Prostate gland (tissue), 2 donors: ENCODE measurements at places on chromosomes 2 and 18. TPM values are rescaled to one million over a fixed set of nuclear protein-coding genes. Genes with fewer than 3 reads are reported as not detected.

RBFA gene
- total RNA-seq, result 31.6 TPM

DNA sequence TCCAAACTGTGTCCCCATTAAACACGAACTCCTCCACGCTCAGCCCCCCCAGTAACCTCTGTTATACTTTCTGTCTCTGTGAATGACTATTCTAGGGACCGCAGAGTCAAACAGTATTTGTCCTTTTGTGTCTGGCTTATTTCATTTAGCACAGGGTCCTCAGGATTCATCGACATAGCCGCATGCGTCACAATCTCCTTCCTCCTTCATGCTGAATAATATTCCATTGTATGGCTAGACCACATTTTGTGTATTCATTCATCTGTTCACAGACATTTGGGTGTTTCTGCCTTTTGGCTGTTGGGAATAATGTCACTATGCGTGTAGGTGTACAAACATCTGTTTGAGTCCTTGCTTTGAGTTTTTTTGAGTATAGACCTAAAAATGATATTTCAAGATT, 80.9 kb downstream of the SH3RF3 start:
- no peak overlapping the region for H3K4me3 ChIP-seq
- H3K4me1 ChIP-seq, result peaks cover 3% of the 10 kb centered on the region
- no peaks in the 10 kb centered on the region for H3K27me3 ChIP-seq

DNA sequence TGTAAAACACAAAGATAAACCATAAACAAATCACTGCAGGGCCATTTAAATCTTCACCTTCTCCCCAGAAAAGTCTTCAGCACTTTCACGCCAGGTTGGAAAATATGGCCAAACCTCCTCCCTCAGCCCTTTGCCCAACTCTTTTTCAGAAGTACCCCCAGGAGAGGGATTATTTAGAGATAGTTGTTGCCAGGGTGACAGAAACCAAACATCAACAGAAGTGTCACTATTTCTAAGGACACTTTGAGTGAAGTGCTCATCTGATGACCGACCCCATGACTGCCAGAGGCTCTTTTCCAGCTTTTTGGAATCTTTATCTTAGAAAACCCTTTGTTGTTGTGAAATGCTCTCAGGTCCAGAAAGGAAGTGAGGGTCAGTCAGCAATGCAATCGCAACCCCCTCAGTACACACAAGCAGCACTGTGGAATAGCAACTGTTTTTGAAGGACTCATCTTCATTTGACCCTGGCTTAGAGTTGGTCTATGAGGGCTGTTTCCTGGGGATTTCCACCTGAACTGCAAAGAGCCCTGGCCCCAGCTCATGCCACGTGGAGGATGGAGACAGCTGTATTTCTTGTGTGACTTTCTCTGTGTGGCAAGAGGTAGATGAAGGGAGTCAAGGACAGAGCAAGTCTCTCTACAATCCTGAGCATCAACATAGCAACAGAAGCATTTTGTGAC, 114.0 kb upstream of the STON1 start:
- no peaks in the 10 kb centered on the region for H3K36me3 ChIP-seq
- DNase-seq, result no peak
- no peak overlapping the region for H3K4me3 ChIP-seq
- H3K27me3 ChIP-seq, result no peaks in the 10 kb centered on the region
- peaks cover 8% of the 10 kb centered on the region for H3K4me1 ChIP-seq
- no peak overlapping the region for H3K27ac ChIP-seq

GRCh38 chr2:196113061-196113974, 44.7 kb upstream of the DNAH7 start:
- H3K4me3 ChIP-seq, result no peak overlapping the region
- no peaks in the 10 kb centered on the region for H3K27me3 ChIP-seq
- no peak for DNase-seq

DNA sequence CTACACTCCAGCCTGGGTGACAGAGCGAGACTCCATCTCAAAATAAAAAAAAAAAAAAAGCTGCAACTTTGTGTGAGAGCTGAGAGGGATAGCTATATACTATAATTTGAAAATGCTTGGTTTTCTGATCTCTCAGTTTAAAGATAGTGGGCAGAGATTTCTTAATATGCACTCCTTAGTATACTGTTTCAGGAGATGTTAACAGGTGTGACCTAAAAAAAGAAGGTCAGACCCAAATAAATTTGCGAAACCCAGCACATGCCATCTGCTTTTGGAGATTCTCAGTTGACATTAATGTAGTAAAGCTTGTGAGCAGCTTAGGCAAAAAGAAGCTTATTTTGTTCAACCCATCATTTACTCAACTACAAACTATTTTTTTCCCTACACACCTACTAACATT, 37.4 kb downstream of the ZC3H6 start:
- H3K36me3 ChIP-seq, result no peaks in the 10 kb centered on the region
- no peak overlapping the region for H3K4me3 ChIP-seq
- H3K4me1 ChIP-seq, result no peaks in the 10 kb centered on the region
- no peak for DNase-seq
- H3K27ac ChIP-seq, result no peak overlapping the region
- no peaks in the 10 kb centered on the region for H3K27me3 ChIP-seq

DNA sequence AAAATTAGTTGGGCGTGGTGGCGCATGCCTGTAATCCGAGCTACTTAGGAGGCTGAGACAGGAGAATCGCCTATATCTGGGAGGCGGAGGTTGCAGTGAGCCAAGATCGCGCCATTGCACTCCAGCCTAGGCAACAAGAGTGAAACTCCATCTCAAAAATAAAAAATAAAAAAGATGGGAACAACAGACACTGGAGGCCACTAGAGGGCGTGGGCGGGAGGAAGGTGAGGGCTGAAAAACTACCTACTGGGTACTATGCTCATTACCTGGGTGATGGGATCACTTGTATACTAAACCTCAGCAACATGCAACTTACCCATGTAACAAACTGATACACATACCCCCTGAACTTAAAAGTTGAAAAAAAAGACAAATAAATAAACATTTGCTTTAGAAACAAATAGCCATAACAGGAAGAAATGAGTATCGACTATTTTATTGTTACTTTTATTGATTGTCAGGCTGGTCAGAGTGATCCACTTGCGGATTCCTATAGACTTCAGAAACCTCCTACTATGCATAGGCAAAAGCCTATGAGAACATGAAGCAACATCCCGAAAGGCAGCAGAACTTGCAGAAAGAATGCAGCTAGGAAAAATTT, 61.0 kb downstream of the TMEM163 start:
- H3K4me3 ChIP-seq, result no peak overlapping the region
- no peak overlapping the region for H3K27ac ChIP-seq
- no peaks in the 10 kb centered on the region for H3K27me3 ChIP-seq

GRCh38 chr2:219495531-219496122, 3.1 kb upstream of the GMPPA start:
- no peaks in the 10 kb centered on the region for H3K36me3 ChIP-seq
- H3K4me1 ChIP-seq, result peaks cover 12% of the 10 kb centered on the region
- H3K27ac ChIP-seq, result no peak overlapping the region
- H3K27me3 ChIP-seq, result no peaks in the 10 kb centered on the region
- no peak overlapping the region for H3K4me3 ChIP-seq

DNA sequence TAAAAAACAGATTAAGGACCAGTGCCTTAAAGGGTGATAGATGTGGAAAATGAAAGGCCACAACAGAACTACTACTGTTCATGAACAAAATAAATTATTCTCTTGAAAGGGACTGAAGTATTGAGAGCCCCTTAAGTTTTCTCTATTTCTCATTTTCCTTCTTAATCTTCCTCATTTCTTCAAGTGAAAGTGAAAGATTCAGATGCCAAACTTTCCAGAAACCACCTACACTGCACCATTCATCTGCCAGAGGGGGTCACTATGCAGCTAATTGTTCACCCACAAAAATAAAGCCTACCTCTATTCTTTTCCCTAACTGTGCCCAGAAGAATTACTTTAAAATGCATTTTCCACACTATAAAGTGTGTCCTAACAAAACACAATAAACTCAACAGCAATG, 140.1 kb downstream of the NR4A2 start:
- H3K4me1 ChIP-seq, result no peaks in the 10 kb centered on the region
- H3K4me3 ChIP-seq, result no peak overlapping the region
- no peak for DNase-seq
- no peak overlapping the region for H3K27ac ChIP-seq

- H3K4me1 ChIP-seq, result no peaks in the 10 kb centered on the region
- no peaks in the 10 kb centered on the region for H3K36me3 ChIP-seq
- no peak overlapping the region for H3K4me3 ChIP-seq
- H3K27me3 ChIP-seq, result no peaks in the 10 kb centered on the region
- H3K27ac ChIP-seq, result no peak overlapping the region
These were observed 72.9 kb upstream of the PARD3B start for GRCh38 chr2:204472375-204472774.

DNA sequence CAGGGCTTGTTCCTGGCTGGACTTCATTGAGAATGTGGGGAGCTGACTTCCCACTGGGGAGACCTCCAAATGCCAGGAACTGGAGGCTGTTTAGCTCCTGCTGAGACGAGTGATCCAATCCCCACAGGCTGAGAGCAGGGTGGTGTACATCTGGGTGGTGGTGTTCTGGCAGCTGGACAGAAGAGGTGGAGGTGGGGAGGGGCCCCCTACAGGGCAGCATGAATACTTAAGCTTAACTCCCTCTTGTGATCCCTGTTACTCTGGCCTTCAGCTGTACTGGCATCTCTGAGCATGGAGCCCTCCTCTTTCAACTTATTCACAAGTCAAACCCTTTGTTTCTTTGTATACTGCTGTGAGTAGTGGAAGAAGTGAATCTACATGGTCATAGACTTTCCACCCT, 167.8 kb upstream of the LYPD1 start:
- no peak overlapping the region for H3K4me3 ChIP-seq
- DNase-seq, result no peak
- no peak overlapping the region for H3K27ac ChIP-seq
- H3K4me1 ChIP-seq, result no peaks in the 10 kb centered on the region

- no peaks in the 10 kb centered on the region for H3K27me3 ChIP-seq
- H3K4me3 ChIP-seq, result no peak overlapping the region
- no peak overlapping the region for H3K27ac ChIP-seq
- no peaks in the 10 kb centered on the region for H3K36me3 ChIP-seq
- H3K4me1 ChIP-seq, result no peaks in the 10 kb centered on the region
These were observed 34.6 kb upstream of the DNER start for GRCh38 chr2:229748950-229749349.

DNA sequence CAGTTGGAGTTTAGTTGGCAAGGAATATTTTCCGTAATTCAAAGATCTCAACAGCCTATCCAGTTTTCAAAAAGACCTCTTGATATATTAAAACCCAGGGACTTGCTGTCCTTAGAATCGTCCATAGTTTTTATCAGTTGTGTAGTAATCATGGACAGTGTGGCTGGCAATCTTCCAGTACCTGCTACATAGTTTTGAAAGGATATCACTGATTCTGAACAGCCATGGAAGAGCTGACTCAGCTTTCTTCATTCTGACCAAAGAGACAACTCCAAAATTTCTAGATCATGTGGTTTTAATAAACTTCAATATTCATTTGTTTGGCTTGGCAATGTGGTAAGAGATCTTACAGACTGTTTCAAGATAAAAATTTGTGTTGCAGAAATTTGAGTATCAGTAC, 616.7 kb downstream of the TDRD15 start:
- no peaks in the 10 kb centered on the region for H3K36me3 ChIP-seq
- DNase-seq, result no peak
